ENCODE measurements at places on chromosomes 1 and 21.

DNA sequence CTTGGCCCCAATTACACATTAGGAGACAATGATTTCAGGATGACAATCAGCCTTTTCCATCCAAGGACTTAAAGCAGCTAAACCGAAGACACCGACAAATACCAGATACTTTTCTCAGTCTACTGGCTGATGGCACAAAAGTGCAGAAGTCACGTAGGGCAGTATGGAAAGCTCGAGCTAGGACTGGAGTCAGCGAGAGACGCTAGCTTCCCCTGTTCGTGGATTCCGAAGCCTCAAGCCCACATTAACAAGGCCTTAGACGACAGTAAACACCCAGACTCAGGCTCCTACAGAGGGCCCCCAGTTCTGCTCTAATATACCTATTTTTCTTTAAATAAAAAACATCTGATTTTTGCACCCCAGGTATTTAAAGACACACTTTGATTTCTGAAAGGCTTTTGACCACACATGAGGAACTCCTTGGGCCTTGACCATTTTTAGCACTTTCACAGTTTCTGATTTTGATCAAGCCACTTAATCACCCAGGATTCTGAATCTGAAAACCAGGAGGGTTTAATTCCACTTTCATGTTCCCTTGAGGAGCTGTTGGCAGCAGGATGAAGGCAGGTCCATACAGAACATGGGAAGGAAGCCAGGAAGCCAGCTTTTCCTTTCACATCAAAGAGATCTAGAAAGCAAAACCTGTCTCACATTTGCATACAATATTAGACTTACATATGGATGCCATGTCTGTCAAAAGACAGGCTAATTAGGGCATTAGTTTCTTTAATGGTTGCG is 204.1 kb downstream of the GABPA start:
- DNase-seq, result no peak

GRCh38 chr1:161052899-161053298 is 7.1 kb upstream of the USF1 start:
- no peak for DNase-seq

- no peak for DNase-seq
Observed at GRCh38 chr1:206467915-206468314, 2.4 kb upstream of the IKBKE start.

- DNase-seq, result no peak
Observed at GRCh38 chr1:4676253-4676652, 21.8 kb downstream of the AJAP1 start.

GRCh38 chr1:110464340-110464739 is 13.4 kb downstream of the PROK1 start:
- no peak for DNase-seq

GRCh38 chr1:100860397-100860991 is 34.1 kb downstream of the EXTL2 start:
- no peak for DNase-seq

DNA sequence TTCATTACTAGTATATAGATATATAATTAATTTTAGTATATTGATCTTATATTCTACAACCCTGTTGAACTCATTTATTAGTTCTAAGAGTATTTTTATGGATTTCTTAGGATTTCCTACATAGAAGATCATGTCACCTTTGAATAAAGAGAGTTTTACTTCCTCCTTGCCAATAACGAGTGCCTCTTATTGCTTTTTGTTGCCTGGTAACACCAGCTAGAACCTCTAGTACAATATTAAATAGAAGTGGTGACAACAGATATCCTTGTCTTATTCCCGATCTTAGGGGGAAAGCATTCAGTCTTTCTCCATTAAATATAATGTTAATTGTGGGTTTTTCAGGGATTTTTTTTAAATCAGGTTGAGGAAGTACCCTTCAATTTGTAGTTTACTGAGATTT is 40.8 kb downstream of the WNT2B start:
- no peak for DNase-seq

GRCh38 chr1:41490911-41491310 is 6.4 kb upstream of the EDN2 start:
- DNase-seq, result no peak

DNA sequence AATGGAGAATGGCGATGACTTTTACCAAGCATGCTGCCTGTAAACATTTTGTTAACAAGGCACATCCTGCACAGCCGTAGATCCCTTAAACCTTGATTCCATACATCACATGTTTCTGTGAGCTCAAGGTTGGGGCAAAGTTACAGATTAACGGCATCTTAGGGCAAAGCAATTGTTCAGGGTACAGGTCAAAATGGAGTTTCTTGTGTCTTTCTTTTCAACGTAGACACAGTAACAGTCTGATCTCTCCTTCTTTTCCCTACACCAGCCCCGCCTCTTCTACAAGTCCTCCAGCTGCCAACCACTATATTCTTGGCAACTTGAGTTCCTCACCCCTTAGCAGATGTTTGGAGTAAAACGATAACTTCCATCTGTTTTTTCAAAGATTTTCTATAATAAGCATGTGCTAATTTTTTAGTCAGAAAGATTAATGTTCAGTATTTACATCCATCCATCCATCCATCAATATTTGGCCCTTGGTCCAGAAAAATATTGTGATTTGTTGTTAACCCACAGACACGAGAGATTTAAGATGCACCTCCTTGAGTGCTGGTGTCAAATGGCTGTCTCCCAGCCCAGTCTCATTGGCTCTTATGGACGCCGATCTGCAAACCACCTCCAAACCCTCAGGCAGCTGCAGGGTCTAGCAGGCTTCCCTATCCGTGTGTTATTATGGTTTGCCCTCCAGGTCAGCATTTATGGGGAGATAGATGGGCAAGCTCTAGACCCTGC is 3.8 kb downstream of the DNALI1 start:
- DNase-seq, result no peak

GRCh38 chr1:44798481-44799365 is 1.5 kb upstream of the PLK3 start:
- DNase-seq, result no peak

DNA sequence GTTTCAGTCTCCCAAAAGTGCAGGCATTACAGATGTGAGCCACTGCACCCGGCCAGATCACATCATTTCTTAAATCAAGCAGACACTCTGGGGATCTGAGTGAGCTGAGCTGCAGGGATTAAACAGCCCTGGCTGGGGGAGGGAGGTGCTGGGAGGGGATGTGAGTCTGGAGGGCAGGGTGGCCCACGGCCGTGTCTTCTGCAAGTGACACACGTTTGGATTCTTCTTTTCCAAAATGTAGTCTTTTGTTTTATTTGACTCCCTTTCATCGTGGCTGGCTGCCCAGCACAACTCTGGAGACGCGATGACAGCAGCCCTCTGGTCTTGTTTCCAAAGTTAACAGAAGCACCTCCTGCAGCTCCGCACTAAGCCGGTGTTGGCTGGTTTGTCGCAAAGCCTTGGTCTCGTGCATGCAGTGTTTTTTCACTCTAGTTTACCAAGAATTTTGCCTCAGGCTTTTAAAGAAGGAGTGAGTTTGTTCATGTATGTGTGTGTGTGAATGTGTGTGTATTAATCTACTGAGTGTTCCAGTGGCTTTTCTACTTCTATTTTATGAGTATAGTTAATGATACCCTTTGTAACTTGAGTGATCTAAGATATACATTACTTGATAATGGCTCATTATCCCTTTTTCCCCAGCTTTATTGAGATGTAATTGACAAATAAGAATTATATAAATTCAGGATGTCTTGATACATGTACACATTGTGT is 2.8 kb upstream of the KRTAP10-5 start:
- DNase-seq, result no peak

DNA sequence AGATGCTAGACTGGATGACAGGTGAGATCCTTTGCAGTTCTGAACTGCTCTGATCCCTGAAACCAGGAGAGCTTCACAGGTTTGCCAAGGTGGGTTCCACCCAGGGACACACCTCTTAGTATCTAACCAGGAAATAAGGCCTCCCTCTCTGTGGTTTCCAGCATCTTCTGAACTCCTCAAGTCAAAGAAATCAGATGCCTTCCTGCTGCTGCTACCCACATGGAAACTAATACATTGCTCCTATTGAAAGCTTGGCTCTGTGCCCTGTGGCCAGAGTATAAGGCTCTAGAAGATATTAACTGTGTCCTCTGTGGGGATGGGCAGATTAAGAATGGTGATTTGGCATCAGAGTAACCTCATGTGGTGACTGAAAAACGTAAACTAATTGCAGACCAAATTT is 75.0 kb upstream of the MRPS6 start:
- DNase-seq, result no peak

DNA sequence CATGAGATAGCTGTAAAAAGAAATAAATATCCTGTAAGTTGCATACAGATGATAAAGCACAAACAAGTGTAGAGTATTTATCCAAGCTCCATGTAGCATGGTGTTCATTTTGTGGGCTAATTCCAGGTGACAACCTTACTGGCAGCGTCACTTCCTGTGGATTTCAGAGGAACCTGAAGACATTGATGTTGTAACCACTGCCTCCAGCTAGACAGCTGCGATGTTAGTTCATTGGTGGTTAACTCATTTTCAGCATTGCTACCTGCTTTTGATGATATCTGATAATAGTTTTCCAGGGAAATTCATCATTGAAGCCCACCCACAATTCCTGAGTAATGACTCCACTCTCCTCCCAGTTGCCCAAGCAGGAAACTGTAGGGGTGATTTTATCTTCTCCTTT is 3.0 kb downstream of the HSD3B1 start:
- DNase-seq, result no peak

GRCh38 chr1:86149591-86149990 is 7.0 kb downstream of the COL24A1 start:
- DNase-seq, result no peak

DNA sequence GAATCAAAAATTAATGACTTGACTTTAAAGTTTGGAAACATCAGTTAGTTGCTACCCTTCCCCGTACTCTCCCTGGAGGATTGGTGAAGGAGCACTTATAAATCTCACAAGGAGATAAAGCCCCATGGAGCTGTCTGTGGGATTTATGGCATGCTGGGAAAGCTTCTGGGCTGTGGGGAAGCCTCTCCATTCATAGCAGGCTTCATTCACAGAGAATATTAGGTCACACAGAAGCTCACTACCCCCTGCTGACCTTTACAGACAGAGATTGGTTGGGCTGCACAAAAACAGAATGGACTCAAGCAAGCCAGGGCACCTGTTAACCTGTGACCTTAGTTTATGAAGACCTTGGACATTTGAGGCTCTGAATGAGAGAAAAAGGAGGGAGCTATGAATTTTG is 32.1 kb downstream of the RGL1 start:
- DNase-seq, result no peak

GRCh38 chr1:47031059-47031458 is 7.6 kb downstream of the CYP4X1 start:
- DNase-seq, result no peak

- DNase-seq, result no peak
Observed at GRCh38 chr21:34522284-34522683, 10.3 kb upstream of the KCNE1 start.

- DNase-seq, result no peak
Observed at GRCh38 chr1:29064064-29064463, 59.6 kb downstream of the TMEM200B start.

GRCh38 chr1:110879758-110880606 is 7.0 kb downstream of the CD53 start:
- no peak for DNase-seq

DNA sequence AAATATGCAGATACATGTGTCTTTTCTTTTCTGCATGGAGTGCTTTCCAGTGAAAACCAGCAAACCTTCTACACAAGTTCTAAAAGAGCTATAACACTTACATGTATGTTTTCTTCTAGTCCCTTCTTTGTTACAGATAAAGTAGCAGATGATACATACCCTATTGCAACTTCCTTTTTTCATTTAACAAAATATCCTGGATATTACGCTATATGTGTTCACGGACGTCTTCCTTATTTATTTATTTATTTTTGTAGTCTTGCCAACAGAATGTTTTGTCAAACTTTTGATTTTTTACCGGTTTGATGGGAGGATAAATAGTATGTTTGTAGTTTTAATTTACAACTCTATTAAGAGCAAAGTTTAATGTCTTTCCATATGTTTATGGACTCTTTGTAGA is 5.2 kb upstream of the GALNT2 start:
- DNase-seq, result no peak

DNA sequence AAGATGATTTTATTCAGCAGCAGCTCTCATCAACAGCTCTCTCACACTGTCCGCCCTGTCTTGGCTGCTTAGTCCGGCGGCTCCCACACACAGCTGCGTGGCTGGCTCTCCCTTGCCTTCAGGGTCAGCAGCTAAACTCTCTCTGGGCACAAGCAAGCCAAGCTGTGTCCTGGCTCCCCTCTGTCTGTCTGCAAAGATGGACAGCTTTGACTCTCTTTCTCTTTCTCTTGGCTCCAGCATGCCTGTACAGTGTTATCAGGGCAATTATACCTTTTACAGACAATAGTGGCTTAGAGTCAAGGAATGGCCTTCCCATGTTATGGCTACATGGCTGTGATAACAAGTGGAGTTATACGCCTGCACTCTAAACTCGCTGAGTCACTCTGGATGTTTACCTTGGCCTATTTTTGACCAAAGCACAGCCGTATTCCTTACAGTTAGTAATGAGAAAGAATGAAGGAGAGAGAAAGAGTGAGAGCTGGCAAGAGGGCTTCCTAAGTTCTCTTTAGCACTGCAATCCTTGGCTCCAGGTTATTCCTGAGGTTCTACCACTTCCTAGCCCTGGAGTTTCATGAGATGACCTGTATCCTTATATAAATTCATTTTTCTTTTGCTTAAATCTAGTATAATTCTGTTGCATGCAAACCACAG is 59.9 kb upstream of the ZSWIM5 start:
- no peak for DNase-seq

- DNase-seq, result no peak
Observed at GRCh38 chr1:230542054-230542453, 100.2 kb upstream of the COG2 start.

GRCh38 chr21:33198346-33199099 is 31.2 kb upstream of the IFNAR2 start:
- peak; percentile 70 for DNase-seq

DNA sequence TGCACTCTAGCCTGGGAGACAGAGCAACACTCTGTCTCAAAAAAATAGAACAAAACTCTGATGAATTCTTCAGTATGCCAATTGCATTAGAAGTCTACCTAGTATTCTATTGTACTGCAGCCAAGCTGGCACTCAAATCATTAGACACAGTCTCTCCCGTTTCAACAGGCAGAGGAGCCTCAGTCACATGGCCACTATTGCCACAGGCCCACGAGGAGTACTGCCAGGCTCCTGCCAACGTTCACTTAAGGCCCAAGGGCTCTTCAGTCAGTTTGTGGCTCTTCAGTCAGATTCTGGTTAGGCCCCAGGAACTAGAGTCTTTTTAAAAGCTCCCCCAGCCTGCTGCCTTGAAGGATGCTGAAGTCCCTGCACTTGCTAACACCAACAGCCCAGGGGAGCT is 73.4 kb downstream of the SH3BGR start:
- DNase-seq, result no peak

GRCh38 chr1:79042117-79042516 is 35.6 kb upstream of the ADGRL4 start:
- DNase-seq, result no peak

DNA sequence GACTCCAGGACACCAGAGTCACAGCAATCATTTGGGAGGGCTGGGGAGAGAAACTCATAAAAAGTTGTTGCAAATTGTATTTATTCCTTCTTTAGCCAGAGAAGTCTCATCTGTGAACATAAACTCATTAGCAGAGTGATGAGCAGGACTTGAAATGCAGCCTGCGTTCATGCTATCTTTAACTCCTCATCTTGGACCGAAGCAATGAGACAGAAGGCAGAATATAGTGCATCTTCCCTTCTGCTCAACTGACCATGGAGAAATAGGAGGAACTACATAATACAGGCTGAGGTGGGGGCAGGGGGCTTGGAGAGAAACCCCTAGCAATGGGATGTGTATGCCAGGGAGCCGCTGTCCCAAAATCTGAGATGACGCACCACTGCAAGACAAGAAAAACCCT is 121.8 kb upstream of the AJAP1 start:
- DNase-seq, result no peak

- DNase-seq, result no peak
Observed at GRCh38 chr1:218112862-218113261, 172.2 kb upstream of the RRP15 start.

- no peak for DNase-seq
Observed at GRCh38 chr21:34700605-34701004, 31.8 kb downstream of the CLIC6 start.

Data from putamen (tissue), 1 donor.